ENCODE measurements at places on chromosomes 3 and 15. TPM values are rescaled to one million over a fixed set of nuclear protein-coding genes. Genes with fewer than 3 reads are reported as not detected.

GRCh38 chr3:6120786-6121185, 740.1 kb upstream of the GRM7 start:
- no peak overlapping the region for H3K4me3 ChIP-seq
- no peaks in the 10 kb centered on the region for H3K4me1 ChIP-seq
- H3K27ac ChIP-seq = no peak overlapping the region
- H3K36me3 ChIP-seq = no peaks in the 10 kb centered on the region
- no peaks in the 10 kb centered on the region for H3K27me3 ChIP-seq
- DNase-seq = no peak

DNA sequence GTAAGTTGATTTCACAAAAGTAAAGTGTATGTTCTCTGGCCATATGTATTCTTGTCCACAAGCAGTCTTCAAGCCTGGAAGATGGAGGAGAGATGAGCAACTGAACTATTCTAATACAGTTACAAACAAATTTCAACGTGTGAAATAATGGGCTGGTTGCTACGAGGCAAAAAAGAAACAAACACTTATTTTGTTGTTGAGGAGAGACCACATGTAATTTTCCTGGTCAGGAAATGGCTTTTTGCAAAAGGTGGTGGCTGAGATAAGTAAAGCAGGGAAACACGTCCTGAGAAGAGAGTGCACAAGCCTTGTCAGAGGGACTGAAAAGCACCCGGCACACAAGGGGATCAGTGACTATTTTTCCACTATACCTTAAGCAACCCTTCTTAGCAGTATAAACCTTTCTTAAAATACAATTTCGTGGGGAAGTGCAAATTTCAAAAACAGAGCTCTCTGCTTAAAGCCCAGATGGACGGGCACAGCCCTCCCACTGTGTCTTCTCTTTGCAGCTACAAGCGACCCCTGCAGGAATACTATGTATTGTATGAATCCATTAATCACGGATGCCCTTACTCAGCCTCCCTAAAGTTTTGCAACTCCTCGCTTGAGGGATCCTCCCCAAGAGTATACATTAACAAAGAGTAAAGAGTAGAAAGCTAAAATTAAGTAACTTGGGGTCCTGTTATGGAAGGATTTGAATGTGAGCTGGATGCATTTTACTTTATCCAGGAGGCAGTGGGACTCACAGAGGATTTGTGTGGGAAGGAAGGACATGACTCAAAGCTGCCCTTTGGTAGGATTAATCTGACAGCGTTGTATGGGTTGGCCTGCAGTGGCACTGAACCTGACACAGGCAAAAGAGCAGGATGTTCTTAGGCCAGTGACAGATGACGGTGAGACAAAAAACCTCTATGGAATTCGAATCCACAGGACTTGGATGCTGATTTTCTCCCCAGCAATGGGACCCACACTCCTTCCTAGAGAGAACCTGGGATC, 253.7 kb downstream of the IL5RA start:
- no peak overlapping the region for H3K27ac ChIP-seq
- no peaks in the 10 kb centered on the region for H3K36me3 ChIP-seq
- no peaks in the 10 kb centered on the region for H3K27me3 ChIP-seq

GRCh38 chr15:101554115-101554915, 64.8 kb upstream of the PCSK6 start:
- no peak overlapping the region for H3K27ac ChIP-seq
- no peak for DNase-seq
- H3K27me3 ChIP-seq = no peaks in the 10 kb centered on the region
- H3K4me1 ChIP-seq = peaks cover 15% of the 10 kb centered on the region
- H3K36me3 ChIP-seq = no peaks in the 10 kb centered on the region
- H3K4me3 ChIP-seq = no peak overlapping the region

DNA sequence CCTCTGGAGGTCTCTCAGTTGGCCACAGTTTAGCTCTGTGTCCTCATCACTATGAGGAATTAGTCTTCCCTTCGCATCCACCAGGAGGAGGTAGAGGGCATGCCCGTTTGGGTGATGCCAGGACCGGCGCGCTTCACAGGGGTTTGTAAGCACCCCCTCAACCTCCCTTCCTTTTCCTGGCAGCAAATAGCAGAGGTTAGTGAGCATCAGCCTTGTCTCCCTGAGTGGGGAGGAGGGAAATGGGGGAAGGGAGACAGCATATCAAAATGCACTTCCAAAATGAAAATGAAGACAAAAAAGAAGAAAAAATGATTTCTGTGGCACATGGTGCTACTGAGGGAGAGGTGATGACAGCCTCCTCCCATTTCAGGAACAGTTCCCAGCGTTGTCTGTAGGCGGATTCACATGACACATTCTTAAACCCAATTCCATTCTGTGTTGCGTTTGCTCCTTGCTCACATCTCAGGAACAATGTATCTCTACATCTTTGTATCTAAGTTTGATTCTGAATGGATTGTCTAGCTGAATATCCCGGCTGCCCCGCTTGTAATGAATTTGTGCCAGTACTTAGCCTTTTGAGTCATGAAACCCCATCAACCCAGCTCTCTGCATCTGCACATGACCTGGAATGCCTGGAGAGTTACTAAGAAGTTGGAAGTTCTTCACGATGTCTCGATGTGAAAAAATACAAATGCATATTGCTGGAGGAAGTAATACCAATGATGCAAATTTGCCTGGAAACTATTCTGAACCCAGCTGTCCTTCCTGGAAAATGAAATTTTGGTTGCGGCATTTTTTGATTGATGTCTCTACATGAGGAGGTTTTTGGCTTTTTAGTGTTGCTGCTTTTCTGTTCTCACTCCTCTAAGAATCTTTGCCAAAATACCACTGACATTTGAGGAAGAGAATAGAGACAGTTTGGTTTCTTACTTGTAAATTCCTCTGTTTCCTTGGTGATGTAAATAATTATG, 45.2 kb downstream of the TYRO3 start:
- no peaks in the 10 kb centered on the region for H3K27me3 ChIP-seq
- peak overlapping the region; percentile 50 for H3K27ac ChIP-seq
- peaks cover 10% of the 10 kb centered on the region for H3K4me1 ChIP-seq
- H3K4me3 ChIP-seq = peak overlapping the region; percentile 31
- DNase-seq = no peak

- no peak overlapping the region for H3K4me3 ChIP-seq
- peak; percentile 34 for DNase-seq
- no peak overlapping the region for H3K27ac ChIP-seq
- H3K27me3 ChIP-seq = no peaks in the 10 kb centered on the region
- peaks cover 20% of the 10 kb centered on the region for H3K36me3 ChIP-seq
- peaks cover 29% of the 10 kb centered on the region for H3K4me1 ChIP-seq
Observed at GRCh38 chr3:37736624-37737023, 125.1 kb upstream of the CTDSPL start.

DNA sequence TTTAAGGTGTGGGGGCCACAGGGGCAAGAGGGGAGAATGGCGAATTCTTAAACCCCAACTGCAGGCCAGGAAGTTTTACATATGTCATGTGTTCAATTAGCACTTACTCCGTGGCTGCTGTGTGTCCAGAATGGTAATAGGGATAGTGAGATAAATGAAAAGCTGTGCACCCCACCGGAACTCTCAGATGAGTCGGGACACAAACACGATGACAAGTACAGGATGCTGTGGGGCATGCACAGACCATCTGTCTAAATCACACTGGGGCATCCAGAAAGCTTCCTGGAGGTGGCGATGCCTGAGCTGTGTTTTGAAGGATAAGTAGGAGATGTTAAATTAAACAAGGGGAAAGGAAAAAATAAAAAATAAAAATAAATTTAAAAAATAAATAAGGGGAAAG, 18.3 kb upstream of the TMEM158 start:
- no peak overlapping the region for H3K4me3 ChIP-seq
- no peaks in the 10 kb centered on the region for H3K36me3 ChIP-seq
- no peak for DNase-seq
- no peaks in the 10 kb centered on the region for H3K27me3 ChIP-seq
- H3K4me1 ChIP-seq = no peaks in the 10 kb centered on the region
- no peak overlapping the region for H3K27ac ChIP-seq

DNA sequence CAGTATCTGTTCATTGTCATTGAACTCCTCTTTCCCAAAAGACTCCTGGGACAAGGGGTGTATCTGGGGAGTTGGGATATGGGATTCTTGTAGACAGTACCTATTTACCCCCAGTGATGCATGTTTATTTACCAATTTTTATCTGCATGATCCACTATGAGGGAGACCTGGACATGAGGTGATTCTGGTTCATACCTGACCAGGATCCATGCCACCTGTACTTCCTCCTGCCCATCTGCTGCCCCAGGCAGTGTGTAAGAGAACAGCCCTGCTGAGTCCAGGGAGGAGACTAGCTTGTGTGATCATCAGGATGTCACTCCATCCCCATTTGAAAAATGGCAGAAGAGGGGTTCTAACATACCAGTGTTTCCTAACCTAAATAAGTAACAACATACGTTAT, 3.1 kb upstream of the TPRG1 start:
- peak; percentile 53 for DNase-seq
- no peaks in the 10 kb centered on the region for H3K27me3 ChIP-seq
- no peak overlapping the region for H3K4me3 ChIP-seq
- no peak overlapping the region for H3K27ac ChIP-seq
- H3K4me1 ChIP-seq = no peaks in the 10 kb centered on the region
- H3K36me3 ChIP-seq = no peaks in the 10 kb centered on the region

DNA sequence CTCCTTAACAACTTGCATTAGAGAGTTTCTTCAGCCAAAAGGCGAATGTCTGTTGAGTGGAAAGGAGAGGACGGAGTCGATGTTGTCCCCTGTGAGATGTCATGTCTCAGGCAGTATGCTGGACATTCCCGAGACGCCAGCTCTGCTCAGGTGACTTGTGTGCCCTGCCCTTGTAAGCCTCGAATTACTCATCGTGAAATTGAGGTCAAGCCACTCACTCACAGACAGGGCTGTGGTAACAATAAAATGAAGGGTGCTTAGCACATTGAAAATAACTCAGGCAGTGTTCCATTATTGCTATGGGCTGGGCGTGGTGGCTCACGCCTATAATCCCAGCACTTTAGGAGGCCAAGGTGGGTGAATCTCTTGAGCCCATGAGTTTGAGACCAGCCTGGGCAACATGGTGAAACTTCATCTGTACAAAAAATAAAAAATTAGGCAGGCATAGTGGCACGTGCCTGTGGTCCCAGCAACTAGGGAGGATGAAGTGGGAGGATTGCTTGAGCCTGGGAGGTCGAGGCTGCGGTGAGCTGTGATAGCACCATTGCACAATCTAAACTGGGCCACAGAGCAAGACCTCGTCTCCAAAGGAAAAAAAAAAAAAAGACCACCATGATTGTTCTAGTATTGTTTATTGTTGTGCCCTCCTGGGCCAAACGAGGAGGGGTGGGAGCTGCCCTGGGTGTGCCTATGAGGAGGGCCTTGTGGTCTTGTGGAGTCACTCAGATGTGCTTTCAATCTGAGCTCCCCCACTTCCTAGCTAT, 214.4 kb downstream of the THSD4 start:
- H3K36me3 ChIP-seq = no peaks in the 10 kb centered on the region
- H3K27ac ChIP-seq = peak overlapping the region; percentile 81
- no peaks in the 10 kb centered on the region for H3K27me3 ChIP-seq
- DNase-seq = no peak
- no peak overlapping the region for H3K4me3 ChIP-seq
- peaks cover 66% of the 10 kb centered on the region for H3K4me1 ChIP-seq

DNA sequence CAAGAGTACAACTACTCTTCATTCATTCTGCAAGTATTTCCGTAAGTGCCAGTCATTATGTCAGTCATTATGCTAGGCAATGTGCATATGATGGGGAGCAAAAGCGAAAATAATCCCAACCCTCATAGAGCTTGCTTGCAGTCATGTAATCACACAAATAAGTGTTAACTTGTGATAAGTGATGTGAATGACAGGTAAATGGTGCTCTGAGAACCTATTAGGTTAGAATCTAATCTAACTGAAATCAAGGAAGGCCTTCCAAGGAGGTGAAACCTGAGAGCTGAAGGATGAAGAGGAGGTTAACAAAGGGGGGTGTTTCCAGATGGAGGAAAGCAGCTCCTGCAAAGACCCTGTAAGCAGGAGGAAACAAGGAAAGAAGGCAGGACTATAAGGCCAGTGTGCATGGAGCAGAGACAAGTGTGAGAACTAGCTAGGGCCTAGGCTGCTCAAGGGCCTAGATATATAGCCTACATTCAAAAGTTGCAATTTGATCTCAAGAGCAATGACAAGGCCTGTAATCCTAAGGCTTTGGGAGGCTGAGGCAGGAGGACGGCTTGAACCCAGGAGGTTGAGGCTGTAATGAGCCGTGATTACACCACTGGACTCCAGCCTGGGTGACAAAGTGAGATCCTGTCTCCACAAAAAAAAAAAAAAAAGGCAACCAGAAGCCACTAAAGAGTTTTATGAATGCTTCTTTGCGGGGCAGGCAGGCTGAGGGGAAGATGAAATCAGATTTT, 5.3 kb downstream of the PTPN9 start:
- peaks cover 3% of the 10 kb centered on the region for H3K36me3 ChIP-seq
- no peak overlapping the region for H3K27ac ChIP-seq
- no peak overlapping the region for H3K4me3 ChIP-seq
- no peaks in the 10 kb centered on the region for H3K27me3 ChIP-seq
- peaks cover 21% of the 10 kb centered on the region for H3K4me1 ChIP-seq

The FAM81A gene
- total RNA-seq = 0.57 TPM

The OXNAD1 gene
- total RNA-seq = 6.7 TPM

Data from esophagus muscularis mucosa (tissue), 4 donors.